ENCODE measurements at places on chromosomes 4 and X. TPM values are rescaled to one million over a fixed set of nuclear protein-coding genes. Genes with fewer than 3 reads are reported as not detected.

The XAGE1A gene
- total RNA-seq, result not detected

- DNase-seq, result no peak
Observed at GRCh38 chrX:48903290-48903689, 5.6 kb downstream of the PQBP1 start.

DNA sequence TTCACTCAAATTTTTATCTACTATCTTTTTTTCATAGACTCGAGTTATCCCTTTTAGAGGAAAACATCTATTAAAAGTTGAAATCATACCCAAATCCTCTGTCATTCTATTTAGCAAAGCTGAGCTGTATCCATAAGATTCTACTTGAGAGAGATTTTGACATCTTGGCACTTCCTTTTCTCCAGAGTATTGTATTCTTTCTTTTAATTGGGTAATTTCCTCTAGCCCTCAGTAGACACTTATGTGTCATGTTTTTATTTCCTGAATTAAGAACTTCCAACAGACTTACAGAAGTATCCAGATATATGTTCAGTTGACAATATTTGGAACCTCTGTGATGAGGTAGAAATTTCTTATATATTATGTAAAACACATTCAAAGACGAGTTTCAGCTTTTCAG is 201.6 kb upstream of the NR3C2 start:
- DNase-seq, result no peak

- no peak for DNase-seq
Observed at GRCh38 chrX:138378876-138379275, 332.6 kb downstream of the FGF13 start.

GRCh38 chr4:10196191-10196590 is 79.6 kb upstream of the WDR1 start:
- no peak for DNase-seq

GRCh38 chr4:185171373-185172071 is 28.5 kb downstream of the SLC25A4 start:
- no peak for DNase-seq

- no peak for DNase-seq
Observed at GRCh38 chrX:131558562-131558961, 14.7 kb downstream of the OR13H1 start.

- no peak for DNase-seq
Observed at GRCh38 chrX:6184900-6185515, 43.7 kb downstream of the NLGN4X start.

DNA sequence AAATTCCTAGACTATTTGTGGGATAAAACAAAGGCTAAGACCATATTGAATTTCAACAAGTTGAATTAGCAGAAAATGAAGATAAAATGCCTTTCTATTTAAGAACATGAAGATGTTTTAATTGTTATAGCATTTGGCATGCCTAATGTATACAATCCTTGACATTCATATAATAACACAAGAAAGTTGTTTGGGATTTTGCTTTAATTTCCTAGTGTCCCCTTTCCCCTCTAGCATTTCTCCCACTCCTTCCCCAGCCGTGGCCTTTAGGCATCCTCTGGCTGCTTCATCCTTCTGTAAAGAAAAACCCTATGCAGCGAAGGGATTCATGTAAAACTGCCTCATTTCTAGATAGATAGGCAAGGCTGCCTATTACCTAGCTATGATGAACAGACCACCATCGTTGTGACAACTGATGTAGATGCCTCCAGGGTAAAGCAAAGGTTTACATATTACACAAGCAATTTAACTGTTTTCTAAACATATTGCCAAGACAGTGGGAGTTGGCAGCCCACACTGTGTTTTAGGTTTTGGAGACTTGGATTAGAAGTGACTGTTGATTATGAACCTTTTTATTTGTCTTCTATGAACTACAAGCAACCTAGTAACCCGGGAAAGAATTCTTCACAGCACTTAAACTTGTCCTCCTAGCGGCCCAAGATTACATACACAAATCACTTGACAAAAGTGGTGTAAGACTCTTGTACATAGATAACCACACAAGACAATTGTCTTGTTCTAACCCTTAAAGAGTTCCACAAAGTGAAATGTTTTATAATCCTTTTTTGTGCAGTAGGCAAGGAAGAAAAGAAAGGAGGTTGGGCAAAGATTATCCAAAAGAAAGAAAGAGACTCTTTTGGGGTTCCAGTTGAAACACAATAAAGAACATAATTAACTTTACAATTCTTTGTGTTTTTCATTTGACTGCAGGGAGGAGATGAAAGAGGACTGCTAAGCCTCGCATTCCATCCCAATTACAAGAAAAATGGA is 59.9 kb downstream of the HHIP start:
- no peak for DNase-seq

- no peak for DNase-seq
Observed at GRCh38 chr4:48902266-48902665, 4.3 kb downstream of the OCIAD2 start.

GRCh38 chrX:100868273-100868672 is 5.9 kb downstream of the NOX1 start:
- DNase-seq, result no peak

DNA sequence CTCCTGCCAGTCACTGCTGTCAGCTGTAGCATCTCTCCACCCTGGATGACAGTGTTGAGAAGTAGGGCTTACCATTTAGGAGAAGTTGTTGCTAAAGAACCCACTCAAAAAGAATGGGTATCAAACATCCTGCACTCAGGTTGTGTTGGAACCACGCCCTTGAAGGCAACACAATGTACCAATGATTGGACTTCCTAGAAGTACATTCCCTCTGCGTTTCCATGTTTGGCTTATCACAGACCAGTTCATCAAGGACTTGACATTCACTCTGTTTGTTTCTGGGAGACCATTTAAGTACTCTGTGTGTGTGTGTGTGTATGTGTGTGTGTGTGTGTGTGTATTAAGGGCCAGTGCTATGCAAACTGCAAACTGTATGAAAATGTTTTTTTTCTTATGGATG is 200.6 kb upstream of the GATB start:
- DNase-seq, result no peak

DNA sequence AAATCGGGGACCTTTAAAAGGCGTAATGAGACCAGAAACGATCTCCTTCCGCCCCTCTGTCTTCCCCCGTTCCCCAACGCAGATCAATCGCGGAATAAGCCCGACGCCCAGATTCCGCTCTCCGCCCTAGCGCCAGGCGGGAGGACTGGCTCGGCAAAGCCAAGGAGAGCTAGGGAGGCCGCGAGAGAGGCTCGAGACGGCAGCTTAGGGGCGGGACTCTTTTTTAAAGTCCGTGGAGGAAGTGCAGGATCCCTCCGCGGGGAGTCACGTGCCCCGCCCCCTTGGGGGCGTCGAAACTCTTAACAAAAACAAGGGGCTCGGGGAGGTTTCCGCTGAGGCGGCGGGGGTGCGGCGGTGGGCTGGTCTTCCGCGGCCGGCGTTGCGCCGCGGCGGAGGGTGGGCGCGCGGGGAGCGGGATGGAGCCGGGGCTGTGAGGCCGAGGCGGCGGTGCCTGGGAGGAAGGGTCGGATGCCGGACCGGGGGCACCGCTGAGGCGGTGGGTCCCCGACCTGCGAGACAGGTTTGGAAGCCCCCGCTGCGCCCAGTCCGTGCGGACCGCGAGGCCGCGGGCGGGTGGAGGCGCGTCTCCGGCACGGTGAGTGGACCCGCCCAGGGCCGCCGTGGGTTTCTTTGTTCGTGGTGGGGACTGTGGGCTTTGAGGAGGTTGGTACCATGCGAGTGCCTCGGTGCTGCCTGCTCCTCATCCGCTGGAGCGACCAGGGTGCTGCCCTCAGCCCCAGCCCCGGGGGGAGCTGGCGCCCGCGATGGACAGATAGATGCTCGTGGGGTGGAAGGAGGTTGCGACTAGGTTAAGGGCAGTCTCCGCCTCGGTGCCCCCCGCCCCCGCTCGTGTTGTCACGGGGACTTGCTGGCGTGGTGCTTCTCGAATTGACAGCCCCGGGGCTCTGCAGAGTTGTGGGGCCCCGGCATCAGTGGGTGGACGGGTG is at the start of gene CCNG2:
Gene CCNG2 (plus strand): TSS at position 296 of the 947 bp plus-strand sequence. CDS start 1,326 bp downstream, outside the sequence.
- DNase-seq, result peak; percentile 94

DNA sequence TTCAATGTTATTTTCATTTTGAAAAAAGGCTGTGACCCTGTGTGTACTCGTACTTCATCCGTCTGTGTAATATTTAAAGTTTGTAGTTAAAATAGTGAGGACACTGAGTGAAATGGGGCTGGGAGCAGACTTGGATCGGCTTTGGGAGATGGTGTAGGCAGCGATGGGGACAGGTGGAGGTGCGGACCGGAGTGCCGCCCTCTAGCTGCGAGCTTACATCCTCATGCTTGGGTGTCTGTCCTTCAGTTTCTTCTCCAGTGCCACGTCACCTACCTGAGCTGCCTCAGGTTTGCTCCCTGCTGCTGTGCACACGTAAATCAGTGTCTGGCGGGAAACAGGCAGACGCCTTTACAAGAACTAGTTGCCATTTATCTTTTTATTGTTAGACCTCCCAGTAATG is 146.1 kb downstream of the GPR143 start:
- DNase-seq, result no peak

The SLC6A14 gene
- total RNA-seq, result not detected

The LRP2BP gene
- total RNA-seq, result 0.64 TPM

The NSUN7 gene
- total RNA-seq, result 1.7 TPM

DNA sequence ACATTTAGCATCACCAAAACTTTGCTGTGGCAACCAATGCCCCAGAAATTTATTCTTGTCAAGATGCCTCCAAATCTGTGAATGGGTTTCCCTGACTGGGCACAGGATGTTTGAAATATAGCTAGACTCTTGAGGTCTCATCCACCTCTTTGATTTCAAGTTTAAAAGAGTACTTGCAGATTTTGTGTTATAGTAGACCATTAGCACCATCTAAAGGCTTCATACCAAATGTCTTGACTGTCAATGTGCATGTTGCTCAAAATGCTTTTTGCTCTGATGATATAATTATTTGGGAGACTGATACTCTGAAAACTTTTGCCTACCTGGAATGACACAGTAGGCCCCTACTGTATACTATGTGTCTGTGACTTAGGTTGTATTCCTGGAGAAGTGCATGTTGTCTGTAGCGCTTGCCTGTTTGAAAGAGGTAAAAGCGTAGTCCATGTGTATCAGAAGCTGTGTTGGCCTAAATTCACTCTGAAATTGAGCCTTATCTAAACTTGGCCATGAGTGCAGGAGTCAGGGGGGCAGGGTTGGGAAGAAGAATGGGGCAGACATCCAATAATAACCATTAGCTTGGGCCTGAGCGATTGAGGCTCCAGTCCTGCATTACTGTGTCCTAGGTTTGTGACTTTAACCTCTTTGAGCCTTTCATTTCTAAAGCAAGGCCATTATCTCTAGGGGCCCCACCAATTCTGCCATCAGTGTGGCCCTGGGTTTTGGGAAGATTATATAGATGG is 33.8 kb downstream of the NDP start:
- no peak for DNase-seq

- no peak for DNase-seq
Observed at GRCh38 chr4:135927651-135928050, 1604.6 kb downstream of the PCDH18 start.

DNA sequence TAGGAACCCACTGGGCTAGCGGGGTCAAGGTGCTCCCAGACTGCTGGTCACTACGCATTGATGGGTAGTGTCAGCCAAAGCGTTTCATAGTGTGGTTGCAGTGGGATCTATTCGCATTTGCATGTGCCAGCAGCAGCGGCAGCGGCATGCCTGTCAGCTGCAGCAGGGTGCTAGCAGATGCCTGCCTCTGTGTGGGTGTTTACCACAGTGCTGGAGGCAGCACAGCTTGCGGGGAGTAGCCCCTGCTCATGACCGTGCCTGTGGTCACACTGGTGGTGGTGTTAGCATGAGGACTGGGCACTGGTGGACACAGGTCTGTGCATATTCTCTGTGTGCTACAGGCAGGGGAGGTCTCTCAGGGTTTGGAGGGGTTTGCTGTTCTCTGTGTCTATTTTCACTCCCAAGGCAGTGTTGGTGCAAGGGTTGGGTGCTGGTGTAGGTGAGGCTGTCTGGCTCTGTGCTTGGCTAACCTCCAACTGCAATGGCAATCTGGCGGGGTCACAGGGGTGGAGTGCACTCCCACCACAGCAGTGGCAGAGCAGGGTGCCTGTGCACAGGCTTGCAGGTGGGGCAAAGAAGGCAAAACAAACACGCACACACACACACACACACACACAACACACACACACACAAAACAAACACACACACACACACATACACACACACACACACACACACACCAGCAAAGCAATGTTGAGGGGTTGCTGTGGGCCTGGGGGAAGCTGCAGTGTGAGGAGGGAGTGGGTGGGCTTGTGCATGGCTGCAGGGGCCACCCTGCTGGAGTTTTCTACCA is 184.4 kb downstream of the GLUD2 start:
- DNase-seq, result no peak

DNA sequence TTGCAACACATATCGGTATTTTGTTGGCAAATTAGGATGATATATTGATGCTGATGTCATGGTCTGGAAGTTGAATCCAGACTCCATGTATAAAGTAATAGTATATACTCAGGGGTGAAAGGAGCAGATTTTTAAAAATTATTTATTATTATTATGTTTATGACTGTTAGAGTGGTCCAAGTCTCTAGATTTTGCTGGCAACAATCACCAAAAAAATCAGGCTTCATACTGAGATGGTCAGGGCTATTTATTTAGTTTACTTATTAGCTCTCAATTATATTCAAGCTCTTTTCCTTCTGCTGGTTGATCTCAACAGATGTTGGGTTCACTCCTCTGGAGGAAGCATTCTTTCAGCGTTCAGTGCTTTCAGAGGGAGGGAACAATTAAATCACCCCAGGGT is 73.9 kb upstream of the VCX3B start:
- DNase-seq, result no peak

- DNase-seq, result no peak
Observed at GRCh38 chrX:131199091-131199490, 90.0 kb downstream of the IGSF1 start.

The DUSP21 gene
- total RNA-seq, result not detected

DNA sequence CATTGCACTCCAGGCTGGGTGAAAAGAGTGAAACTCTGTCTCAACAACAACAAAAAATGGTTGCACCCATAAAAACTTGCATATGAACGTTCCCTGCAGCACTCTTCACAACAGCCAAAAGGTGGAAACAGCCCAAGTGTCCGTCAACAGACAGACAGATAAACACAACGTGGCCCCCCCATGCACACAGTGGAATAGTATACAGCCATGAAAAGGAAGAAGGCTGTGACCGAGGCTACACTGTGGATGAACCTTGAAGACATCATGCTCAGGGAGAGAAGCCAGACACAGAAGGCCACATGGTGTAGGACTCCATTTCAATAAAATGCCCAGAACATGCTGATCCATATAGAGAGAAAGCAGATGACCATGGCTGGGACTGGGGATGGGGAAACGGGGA is 33.5 kb upstream of the ASMTL start:
- peak; percentile 30 for DNase-seq

- no peak for DNase-seq
Observed at GRCh38 chrX:73859622-73860021, 296.6 kb downstream of the CHIC1 start.

The PAK3 gene
- 1.3 TPM for total RNA-seq

- no peak for DNase-seq
Observed at GRCh38 chrX:130626521-130626920, 224.7 kb downstream of the RBMX2 start.

- no peak for DNase-seq
Observed at GRCh38 chr4:80422727-80423404, 87.3 kb downstream of the CFAP299 start.

DNA sequence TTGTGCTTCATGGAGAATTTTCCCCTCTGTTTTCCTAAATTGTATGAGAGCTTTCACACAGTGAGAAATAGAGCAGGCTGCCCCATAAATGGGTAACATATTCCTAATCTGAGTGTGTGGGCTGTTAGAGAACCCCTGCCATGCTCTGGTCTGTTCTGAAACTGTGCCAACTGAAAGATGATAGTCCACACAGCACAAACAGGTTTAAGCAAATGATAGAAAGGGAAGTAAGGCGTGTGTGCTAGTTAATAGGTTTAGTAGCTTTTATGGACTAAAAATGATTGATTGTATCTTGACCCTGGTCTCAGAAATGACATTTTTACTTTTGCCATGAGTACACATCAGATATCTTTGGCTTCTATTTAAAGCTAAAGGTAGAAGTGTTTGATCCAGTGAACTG is 106.2 kb downstream of the PRRG1 start:
- DNase-seq, result no peak
